ENCODE measurements at places on chromosomes 16 and 17.

GRCh38 chr16:3388325-3388724, 12.5 kb downstream of the ZSCAN32 start:
- DNase-seq: no peak

DNA sequence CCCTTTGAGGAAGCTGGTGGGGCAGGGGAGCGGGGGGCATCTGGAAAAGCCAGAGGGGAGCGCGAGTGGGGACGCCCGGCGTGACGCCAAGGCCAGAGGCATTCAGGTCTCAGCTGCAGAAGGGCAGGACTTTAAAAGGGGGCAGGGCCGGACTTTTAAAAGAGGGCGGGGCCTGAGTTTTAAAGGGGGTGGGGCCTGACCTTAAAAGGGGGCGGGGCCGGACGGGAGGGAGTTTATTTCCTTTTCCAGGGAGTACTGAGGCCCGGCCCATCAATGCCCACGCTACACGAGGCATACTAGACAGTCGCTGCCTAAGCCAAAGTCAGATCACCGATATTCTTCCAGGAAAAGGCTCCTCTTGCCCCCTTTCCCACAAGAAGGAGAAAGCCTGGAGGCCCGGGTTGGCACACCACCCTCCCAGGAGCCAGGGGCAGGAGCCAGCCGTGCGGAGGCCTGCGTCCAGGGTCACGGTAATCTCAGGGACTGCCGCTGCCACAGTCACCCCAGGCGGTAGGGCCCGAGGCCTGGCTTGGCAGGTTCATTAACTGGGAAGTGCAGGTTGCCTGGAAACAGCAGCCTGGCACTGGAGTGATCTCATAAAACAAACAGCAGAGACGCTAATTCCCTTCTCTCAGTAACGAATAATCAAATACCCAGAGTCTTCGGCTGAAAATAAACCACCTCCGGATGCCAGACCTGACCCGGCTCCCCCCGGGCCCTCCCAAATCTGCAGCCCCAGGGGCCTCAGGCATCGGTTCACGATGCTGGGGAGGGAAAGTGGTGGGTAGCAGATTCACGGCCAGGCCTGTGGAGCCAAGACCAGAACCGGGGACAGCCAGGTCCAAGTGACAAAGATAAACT, 90.7 kb downstream of the TIMM22 start:
- no peak for DNase-seq

DNA sequence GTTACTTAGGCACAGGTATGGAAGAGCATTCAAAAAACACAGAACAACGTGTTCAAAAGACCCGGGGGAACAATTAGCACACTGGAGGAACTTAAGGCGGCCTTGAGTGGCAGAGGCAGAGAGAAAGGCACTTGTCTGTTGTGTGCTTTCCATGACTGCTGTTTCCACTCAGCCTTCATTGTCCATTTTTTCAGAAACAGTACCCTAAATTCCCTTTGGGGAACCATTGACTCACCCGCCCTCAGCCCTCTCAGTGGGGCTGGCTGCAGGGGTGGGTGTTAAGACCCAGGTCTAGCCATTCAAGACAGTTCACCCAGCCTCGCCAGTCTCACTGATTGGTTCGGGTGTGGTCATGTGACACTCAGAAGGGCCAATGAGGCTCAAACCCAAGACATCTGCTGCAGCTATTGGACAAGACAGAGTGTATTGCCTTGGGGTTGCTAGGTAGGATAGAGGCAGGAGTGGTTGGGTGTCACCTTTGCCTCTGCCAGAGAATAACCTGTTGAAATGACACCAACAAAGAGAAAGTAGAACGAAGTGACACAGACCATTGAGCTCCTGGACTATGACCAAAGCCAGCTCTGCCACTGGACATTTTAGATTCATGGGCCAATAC, 19.6 kb upstream of the CEP20 start:
- DNase-seq: peak; percentile 24

DNA sequence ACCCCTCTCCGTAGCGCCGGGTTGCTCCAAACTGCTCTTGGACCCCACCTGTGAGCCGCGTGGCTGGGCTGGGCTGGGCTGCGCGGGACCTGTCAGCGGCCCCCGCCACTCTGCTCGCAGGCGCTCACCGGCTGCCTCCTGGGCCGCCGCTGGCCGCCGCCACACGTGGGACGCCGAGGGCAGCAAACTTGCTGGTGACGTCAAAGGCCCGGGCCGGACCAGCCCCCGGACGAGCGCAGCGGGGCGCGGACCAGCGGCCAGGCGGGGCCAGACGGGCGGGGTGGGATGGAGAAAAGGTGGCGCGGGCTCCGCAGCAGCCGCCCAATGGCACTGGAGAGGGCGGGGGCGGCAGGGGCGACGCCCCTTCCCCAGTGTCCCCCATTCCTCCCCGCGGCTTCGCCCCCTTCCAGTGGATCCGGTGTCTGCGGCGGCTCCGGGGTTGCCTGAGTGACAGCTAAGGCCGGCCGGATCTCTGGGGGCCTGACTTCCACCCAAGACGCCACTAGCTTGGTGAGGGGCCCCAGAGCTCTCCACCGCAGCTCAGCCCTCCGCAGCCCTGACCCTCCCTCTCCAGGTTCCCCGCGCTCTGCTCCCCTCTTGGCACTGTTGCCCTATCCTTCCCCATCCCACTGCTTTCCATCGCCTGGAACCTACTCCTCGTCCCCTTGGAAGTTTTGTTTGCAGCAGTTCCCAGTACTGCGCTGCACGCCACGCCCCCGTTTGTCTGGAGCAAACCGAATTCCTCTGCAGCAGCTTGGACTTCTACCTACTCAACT, at the start of gene HS3ST3A1:
Gene HS3ST3A1, minus strand, starts transcription at position 154 of the 776 bp plus-strand sequence. CDS start 800 bp downstream, outside the sequence.
- DNase-seq: no peak

DNA sequence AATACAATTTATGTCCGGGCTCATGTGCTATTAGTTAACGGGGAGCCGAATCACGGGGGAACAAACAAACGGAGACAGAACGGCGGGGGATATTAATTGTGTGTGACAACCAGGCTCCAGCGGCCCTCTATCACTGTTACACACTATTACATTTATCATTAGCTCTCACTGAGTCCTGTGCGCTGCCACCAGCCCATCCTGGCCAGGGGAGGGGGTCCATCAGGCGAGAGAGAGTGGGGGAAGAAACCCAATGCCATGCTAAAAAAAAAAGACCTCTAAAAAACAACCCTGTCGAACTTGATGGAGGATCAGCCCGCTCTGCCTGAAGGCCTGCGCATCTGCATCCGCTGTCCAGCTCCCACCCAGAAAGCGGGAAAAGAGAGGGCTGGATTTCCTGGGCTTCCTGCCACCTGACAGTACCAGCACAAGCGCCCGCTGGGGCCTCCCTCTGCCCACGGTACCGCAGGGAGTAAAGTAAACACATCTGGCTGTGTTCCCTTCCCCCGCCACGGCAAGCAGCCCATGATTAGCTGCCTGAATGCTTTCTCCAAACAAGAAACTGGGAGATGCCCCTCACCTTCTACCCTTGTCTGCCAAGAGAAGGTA, 41.7 kb downstream of the PIPOX start:
- DNase-seq: no peak

- DNase-seq: no peak
These were observed 42.0 kb downstream of the MGAT5B start for GRCh38 chr17:76909971-76910760.

GRCh38 chr17:73128496-73128895, 36.0 kb upstream of the SLC39A11 start:
- DNase-seq: no peak

DNA sequence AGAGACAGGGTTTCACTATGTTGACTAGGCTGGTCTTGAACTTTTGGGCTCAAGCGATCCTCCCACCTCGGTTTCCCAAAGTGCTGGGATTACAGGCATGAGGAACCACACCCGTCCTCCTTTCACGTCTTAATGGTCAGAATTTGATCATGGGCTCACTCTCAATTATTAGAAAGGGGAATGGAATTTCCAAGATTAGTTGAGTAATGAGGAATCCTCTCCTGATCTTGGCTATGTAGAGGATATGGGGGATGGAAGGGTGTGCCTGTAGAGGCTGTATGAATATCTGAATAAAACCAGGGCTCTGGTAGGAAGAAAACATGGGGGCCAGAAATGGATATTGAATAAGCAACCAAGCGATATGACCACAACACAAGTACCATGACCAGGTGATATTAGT, 25.9 kb upstream of the SMURF2 start:
- no peak for DNase-seq

DNA sequence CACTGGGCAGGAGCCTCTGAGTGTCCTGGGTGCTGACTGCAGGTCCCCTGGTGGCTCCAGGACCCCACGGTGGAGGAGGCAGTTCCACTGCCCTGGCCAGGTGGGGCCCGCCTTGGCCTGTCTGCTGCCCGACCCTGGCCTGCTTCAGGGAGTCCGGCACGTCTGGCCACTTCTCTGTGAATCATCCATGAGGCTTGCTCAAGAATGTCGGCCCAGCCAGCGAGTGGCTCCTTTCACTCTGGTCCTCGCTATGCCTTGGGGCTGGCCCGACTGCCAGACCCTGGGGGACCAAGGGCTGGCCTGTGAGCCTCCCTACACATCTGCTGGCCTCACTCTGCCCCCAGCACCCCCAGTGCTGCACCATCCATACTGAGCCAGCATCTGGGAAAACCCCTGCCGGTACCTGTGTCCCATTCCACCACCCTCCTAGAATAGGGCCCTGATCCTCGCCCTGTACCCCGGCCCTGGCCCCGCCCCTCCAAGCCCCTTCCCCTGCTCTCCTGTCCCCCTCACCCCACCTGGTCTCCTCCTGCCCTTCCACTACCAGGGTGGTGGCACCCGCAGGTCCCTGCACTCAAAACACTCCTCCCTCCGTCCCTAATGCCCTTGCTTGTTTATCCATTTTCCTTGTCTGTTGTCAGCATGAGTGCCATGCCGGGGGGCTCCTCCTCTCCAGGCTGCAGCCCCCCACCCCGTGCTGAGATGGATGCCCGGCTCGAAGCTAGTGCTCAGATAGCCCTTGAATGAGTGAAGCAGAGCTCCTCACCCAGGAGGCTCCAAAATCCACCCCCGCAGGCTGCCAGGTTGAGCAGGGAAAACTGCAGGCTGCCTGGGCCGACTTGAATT, 35.5 kb downstream of the ADCY7 start:
- no peak for DNase-seq

- DNase-seq: peak; percentile 81
These were observed 12.6 kb upstream of the ALDH3A1 start for GRCh38 chr17:19760746-19761145.

- no peak for DNase-seq
These were observed 6.4 kb upstream of the CRK start for GRCh38 chr17:1462164-1463112.

GRCh38 chr17:74192950-74193781, 10.3 kb upstream of the RPL38 start:
- DNase-seq: peak; percentile 66

DNA sequence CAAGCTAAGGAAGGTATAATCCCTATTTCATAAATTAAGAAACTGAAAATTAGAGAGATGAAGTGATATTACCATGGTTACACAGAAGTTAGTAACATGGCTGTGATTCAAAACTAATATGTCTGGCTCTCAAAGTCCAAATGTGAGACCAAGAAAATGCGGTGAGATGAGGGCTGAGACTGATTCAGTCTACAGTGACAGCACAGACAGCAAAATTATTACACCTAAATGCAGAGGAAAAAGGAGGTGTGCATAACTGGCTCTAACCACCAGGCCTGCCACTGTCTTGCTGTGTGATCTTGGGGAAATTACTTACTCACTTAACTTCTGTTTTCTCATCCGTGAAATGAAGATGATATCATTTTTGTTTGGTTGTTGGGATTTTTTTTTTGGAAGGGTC, 270.0 kb upstream of the SOX9 start:
- no peak for DNase-seq

GRCh38 chr16:49836668-49837067, 19.2 kb downstream of the ZNF423 start:
- no peak for DNase-seq

DNA sequence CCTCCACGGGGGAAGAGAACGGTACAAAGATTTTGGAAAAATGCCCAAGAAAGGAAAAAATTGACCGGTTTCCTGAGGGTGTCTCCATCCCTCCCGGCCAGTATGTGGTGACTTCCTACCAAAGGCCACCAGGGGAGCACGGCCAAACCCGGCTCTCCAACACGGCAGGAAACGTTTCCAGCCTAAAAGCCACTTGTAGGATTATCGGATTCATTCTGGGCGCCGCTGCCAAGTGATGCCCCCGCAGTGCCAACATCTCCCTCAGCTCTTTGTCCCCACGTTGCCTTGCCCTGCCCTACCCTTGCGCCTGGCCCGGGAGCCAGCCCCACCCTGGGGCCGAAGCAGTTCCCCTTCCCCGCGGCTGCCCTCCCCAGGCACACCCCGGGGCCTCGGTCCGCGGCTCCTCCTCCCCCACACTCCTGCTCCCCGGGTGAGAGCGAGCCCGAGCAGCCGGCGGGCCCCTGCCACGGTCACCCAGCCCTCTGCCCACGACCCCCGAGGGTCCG, 688 bp downstream of the CRK start:
- DNase-seq: peak; percentile 72

DNA sequence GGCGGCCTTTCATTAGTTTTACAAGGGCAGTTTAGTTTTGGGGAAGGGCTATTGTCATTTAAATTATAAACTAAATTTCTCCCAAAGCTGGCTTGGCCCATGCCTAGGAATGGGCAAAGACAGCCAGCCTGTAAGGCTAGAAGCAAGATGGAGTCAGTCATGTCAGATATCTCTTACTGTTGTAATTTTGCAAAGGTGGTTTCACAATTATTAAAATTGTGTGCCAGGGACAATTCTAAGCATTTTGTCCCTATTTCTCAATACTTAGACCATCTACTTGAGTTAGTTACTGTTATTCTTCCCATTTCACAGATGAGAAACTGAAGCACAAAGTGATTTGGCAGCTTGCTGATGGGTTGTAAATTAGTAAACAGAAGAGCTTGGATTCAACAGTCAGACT, 467.7 kb upstream of the GOT2 start:
- no peak for DNase-seq

GRCh38 chr16:60077861-60078260, 1343.7 kb upstream of the GOT2 start:
- DNase-seq: peak; percentile 24

DNA sequence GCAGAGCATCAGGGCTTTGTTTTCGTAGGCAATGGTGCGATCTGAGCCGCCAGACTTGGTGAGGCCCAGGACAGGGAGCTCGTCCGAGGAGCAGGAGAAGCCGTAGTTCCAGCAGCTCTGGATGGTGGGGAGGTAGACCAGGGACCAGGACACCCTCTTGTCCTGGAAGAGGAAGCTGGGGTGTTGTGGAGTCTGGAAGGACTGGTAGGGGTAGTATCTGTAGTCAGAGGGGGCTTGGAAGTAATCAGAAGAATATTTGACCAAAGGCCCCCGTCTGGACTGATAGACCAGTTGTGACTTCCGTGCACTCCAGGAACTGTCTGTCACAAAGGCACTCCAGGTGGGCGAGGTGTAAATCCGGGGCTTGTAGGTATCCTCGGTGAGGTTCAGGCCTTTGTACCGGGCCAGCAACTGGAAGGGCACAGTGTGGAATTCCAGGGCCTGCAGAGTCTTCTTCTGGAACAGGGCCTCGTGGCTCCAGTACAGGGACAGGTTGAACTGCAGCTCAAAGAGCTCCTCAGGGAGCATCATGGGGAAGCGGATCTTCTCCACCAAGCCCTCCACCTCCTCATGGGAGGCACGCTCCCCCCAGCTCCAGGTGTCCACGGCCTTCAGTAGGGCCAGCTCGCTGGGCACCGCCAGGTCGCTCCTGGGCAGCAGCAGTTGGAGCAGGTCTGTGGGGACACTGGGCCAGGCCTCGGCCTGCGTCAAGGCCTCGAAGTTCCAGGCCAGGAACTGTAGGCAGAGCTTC, 7.8 kb downstream of the LGALS3BP start:
- no peak for DNase-seq

Measured in suppressor macrophage treated with lipopolysaccharide for 4 hours (primary cell).